ENCODE measurements at places on chromosomes 16 and 17.

GRCh38 chr16:17483351-17483750 is 12.6 kb upstream of the XYLT1 start:
- no peak for DNase-seq

DNA sequence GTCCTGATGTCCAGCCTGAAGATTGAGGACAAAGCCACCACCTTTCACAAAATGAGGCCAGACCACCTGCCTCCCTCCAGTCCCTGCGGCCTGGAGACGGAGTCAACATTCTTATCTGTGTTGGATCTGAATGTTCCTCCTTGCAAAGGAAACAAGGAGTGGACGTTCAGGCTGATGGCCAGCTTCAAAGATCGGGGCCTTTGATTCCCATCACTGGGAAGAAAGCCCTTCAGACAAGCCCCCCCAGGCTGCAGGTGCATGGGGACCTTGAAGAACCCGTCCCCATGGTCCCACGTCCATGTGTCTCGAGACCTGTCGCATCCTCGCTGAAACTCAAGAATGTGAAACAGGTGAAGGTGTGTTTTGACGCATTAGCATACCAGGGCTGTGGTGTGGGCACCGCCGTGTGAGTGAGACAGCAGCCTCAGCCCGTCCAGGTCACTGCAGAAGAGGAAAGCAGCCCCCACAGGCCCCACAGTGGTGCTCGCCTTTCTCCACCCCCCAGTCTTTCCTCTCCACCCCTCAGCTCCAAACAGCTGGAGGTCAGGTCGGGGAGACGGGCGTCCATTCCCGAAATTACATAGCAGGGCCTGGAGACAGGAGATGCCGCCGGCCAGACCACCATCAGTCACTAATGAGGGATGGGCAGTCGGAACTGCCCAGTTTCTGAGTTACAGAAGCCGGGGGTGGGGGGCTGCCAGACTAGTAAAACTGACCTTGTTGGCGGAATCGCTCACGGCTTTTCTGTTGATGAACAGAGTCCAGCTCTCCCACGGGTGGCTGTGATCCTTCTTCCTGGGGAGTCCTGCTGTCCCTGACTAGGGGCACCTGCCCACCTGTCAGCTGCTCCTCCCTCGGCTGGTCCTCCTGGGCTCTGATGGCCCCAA is 877 bp upstream of the CSNK1D start:
- no peak for DNase-seq

- no peak for DNase-seq
Observed at GRCh38 chr16:50859628-50860360, 117.9 kb downstream of the CYLD start.

DNA sequence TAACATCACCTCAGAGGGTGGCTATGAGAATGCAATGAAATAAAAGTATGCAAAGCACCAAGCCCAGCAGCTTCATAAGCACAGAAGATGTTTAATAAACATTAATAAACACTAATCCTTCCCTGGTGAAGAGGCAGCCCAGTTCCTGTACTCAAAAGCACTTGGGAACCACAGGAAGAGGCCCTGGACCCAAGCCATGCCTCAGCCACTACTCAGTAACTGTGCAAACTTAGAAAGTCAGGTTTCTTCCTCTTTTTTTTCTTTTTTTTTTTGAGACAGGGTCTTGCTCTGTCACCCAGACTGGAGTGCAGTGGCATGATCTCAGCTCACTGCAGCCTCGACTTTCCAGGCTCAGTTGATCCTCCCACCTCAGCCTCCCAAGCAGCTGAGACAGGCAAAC is 5.3 kb downstream of the ARHGAP17 start:
- DNase-seq: no peak

DNA sequence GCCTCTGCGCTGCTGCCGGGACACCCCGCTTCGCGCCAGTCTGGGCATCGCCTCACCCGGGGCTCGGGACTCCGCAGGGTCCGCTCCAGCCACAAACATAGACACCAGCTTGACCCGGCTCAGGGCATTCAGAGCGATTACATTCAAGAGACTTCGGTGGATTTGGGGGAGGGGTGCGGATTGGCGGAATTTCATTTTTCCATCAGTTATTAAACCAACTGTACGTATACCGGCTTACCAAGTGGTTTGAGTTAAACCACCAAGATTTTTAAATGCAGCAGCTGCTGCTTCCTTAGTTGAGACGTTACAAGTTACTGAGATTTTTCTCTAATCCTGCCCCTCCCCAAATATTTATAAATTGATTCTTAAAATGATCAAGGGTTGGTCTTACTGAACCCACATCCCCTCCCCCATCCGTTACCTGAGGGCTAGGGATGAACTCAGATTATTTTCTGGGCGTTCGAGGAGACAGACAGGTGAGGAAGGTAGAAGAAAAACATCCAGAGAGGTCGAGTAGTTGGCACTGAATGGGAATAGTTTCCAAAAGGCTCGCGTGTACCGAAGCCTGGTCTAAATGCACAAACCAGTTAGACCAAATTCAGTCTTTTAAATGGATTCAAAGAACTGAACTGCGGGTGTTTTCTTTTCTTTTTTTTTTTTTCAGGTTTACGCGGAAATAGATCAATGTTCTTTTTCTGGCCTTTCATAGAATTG is 1.5 kb downstream of the CRHR1 start:
- DNase-seq: no peak

DNA sequence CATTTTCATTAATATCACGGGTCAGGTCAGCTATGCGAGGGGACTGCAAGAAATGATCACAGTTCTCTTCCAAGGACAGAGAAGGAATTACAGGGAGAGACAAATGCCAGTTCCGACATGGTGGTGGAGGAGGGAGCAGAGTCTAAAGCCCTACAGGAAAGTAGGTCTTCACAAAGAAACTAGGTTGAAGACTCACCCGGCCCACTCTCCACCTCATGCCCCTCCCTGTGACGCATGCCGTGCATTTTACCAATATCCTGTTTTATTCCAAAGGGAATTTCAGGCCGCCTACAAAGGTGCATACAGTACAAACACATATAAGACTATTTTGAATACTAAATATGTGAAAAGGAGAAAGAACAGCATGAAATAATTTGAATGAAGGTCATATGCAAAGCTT is 56.8 kb downstream of the CDH11 start:
- no peak for DNase-seq

- DNase-seq: no peak
Observed at GRCh38 chr17:2937331-2938003, 125.9 kb downstream of the OR1D5 start.

GRCh38 chr17:41016578-41017215 is 7.8 kb upstream of the KRTAP3-1 start:
- no peak for DNase-seq

DNA sequence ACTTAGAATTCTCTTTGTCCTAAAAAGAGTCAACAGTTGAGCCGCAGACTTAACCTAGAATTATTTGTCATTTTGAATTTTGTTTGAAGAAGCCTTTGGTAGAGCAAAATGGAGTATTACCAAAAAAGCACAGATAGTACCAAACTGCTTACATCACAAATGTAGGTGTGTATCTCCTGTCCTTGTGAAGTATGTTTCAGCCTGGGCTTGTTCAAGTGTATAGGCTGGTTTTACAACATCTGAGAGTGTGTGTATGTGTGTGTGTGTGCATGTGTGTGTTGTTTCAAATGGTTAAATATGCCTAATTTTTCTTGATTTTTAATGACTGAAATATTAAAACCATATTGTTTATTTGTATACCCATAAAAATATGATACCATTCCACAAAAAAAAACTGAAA is 188.7 kb upstream of the AXIN2 start:
- DNase-seq: no peak

- no peak for DNase-seq
Observed at GRCh38 chr16:89257757-89258465, 40.4 kb downstream of the ZNF778 start.

- no peak for DNase-seq
Observed at GRCh38 chr16:78988361-78988969, 612.1 kb downstream of the MAF start.

DNA sequence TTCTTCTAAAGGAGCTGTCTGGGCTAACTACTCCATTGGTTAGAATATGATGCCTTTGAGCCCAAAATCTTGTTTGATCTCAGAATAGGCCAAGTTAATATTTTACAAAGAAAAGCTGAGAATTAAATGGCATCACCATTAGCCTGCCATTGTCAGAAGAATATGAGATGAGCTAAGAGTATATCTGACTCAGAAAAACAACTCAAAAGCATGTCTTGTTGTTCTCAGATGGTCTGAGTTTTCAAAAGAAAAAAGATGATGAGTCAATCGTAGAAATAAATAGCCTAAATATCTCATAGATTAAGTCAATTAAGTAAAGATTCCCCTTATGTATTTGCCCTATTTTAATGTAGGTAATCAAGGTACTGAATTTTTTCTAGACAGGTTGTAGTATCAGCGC is 197.1 kb upstream of the TBX2 start:
- no peak for DNase-seq

DNA sequence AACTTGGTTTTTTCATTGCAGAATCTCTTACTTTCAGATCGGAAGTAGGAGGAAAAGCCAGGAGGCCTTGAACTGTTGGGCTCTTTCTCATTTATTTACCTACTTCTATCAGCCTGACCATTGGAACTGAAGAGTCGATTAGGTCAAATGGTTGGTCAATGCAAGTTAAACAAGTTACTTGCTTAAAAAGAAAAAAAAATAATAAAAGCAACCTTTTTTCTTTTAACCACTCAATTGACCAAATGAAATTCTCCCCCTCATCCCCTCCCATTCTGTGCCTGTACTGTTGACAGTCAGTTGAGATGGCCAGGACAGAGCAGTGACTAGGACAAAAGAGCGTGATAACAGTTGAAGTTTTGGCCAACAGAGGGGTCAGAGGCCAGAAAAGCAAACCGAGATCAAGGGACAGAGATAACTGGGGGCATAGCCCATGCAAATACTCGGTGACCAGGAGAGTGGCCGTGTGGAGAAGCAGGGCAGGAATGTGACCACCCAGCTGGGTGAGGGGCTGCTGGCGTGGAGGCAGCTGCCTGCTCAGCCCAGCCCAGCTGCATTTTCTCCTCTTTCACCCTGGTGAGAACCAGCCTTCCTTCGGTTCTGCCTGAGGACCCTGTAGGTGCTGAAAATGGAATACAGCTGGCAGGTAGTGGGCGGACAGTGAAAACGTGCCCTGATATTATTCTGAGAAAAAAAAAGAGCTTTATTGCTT is 72.2 kb downstream of the HS3ST3B1 start:
- no peak for DNase-seq

DNA sequence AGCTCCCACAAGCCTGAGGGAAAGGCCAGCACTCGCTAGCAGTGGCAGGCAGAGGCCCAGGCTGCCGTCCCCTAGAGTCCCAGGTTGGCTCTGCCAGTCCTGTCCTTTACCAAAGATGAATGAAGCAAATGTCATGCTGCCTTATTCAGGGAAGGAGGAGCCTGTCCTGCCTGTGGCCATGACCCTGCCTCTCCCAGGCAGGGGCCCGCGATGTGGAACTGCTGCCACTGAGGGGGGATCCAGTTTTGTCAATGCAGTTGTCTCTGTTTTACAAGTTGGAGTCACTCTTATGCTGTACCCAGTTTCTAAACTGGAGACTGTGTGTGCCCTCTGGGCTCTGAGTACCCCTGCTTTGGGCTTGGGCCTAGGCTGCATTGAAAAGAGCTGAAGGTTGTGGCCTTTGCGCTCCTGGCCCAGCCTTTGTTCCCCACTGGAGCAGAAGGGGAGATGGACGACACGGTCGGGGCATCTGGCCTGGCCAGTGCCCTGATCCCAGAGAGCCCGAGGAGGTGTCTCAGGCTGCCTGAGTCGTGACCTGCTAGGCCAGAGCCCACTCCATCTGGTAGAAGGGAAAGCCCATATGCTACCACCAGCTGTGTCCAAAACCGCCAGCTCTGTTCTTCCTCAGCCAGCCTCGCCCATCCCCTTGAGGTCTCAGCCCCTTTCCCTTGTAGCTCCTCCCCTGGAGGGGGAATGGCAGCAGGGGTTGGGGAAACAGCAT is 5.5 kb downstream of the LIMD2 start:
- DNase-seq: no peak

DNA sequence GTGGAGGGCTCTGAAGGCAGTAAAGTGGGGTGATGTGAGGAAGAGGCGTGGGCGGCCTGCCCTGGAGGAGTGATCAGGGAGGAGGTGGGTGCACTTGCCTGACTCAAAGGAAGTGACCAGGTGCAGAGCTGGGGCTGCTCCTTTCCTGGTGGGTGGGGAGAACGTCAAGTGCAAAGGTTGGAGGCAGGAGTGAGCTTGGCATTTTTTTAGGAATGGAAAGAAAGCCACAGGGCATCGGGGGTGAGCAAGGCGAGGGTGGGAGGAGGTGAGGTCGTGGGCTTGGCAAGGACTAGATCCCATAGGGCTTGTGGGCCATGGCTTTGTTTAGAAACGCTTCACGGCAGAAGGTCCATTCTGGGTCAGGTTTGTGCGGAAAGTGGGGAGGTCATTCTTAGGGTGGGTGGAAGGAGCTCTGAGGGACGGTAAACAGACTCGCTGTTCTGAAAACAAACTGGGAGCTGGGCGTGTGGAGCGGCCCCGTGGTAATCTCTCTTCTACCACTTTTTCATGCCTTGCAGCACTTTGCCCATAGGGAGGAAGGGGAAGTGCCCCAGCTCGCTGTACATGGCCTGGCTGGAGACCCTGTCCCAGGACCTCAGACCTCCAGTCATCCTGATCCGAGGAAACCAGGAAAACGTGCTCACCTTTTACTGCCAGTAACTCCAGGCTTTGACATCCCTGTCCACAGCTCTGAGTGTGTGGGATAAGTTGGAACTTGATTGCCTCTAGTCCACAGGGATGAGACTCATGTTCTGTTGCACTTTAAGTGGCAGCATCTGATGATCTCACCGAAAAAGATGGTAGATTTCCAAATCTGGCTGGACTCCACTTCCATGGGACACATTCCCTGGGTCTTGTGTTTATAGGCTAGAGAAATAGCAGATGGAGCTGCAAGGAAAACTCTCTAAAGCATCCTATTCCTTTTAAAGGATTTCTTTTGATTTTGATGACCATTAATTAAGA is 18.9 kb upstream of the HERPUD1 start:
- DNase-seq: no peak

GRCh38 chr17:8158267-8159031 is 4.3 kb downstream of the VAMP2 start:
- DNase-seq: no peak

DNA sequence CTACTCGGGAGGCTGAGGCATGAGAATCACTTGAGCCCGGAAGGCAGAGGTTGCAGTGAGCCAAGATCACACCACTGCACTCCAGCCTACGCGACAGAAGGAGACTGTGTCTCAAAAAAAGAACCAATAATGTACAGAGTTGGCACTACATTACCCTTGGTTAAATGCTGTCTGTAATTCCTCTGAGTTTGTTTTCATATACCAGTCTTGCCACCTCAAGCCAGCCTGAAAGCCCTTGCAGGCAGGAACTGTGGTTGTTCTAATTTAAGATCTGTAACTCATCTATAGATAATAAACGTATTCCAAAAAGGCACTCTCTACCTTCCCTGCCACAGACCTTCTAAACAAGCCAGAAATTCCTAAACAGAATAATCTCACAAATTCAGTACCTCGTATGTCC is 4.3 kb upstream of the KANSL1 start:
- DNase-seq: no peak

GRCh38 chr17:27540318-27541101 is 84.3 kb downstream of the KSR1 start:
- DNase-seq: no peak

DNA sequence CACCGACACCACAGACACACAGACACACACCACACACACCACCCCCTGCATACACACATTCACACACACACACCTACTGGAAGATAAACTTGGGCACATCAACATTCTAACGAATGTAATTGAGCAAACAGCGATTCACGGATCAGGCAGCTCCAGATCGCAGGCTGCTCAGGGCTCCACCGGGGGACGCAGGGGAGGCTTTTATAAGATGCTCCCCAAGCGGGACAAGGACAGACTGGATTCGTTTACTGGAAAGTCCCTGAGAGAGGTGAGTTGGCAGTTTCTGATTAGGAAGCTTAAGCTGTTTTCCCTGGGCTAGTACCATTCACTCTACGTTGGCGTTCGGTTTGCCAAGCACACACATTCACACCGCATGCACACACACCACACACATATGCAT is 281.3 kb downstream of the IRF8 start:
- no peak for DNase-seq

Data from NCI-H1417 treated with DMSO at 0.1 percent for 48 hours (cell line).